Activated T-cell treated with anti-CD3 and anti-CD28 coated beads for 48 hours (primary cell): ENCODE measurements at places on chromosomes 11 and 22.

GRCh38 chr11:107898270-107898669 lies 30.0 kb upstream of the RAB39A start:
- DNase-seq = no peak

DNA sequence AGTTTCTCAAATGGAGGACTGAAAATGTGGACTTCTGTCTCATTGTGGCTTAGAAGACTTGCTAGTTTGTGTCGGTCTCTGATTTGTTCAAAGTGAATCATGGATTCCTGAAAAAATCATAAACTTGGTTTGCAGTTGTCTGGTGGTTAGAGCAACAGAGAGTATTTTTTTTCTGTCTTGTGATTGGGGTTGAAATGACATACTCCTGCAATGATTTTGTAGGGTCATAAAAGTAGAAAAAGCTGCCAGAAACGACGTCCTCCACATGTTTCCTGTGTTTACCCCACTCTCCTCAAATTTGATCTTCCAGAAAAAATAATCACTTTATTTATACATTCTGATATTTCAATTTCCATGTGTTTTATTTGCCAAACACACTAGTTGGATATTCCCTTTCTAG lies 219.2 kb upstream of the PGR start:
- DNase-seq = no peak

DNA sequence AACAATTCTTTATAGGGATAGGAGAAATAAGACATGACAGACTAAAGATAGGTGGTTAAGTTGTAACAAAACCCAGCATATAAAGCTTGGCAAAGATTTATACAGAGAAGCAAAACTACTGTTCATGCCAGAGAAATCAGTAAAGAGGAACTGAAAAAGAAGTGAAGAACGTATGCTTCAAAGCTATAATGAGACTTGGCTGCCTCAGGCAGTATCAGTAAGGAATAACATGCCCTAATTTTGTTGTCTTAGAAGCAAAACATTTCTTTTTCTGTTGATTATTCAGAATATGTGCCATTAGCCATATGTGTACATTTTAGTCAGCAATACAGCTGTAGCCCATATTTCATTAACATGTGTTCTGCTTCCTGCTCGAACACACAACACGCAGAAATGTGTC lies 403.2 kb downstream of the NELL1 start:
- DNase-seq = no peak

DNA sequence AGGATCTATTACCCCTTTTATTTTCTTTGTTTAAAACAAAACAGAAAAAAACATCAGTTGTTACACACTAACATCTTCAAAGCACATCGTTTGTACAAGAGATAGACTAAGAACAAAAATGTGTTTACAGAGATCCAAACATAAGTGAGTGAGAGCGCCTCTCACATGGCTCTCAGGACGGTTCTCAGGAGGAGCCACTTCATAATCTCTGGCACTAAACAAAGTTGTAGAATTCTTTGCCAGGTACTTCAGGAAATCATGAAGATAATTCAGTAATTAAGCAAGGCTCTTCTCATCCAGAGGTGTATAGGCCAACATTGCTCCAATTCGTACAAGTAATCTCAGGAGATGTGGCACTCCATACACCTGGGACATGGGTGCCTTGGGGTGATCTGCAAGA lies 29.8 kb downstream of the PDE3B start:
- DNase-seq = no peak

- DNase-seq = peak; percentile 58
Measured at GRCh38 chr22:50276143-50276542, 6.0 kb upstream of the MAPK11 start.
